EL (cell line): ENCODE measurements at places on chromosomes 7 and 10.

GRCh38 chr10:3720228-3721019 is 64.6 kb downstream of the KLF6 start:
- peak; percentile 51 for DNase-seq

- no peak for DNase-seq
These were observed 19.6 kb upstream of the GIMAP2 start for GRCh38 chr7:150665896-150666295.

GRCh38 chr7:69953136-69954067 is 355.1 kb downstream of the AUTS2 start:
- no peak for DNase-seq

DNA sequence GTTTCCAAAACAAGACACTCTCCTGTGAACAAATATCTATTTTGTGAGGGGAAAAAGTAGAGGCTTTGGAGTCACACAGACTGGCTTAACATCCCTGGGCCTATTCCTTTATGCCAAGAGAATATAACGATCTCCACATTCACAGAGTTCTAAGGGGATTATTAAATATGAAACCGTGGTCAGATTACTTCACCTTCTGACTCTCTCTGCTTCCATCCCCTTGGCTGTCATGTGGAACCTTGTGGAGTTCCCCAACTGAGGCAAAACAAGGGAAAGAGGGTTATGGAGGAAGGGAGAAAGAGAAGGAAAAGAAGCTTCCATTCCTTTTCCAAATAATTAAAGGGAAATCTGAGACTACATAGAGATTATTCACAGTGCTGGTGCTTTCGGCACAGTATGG is 55.5 kb upstream of the ATP6V0A4 start:
- DNase-seq = no peak

DNA sequence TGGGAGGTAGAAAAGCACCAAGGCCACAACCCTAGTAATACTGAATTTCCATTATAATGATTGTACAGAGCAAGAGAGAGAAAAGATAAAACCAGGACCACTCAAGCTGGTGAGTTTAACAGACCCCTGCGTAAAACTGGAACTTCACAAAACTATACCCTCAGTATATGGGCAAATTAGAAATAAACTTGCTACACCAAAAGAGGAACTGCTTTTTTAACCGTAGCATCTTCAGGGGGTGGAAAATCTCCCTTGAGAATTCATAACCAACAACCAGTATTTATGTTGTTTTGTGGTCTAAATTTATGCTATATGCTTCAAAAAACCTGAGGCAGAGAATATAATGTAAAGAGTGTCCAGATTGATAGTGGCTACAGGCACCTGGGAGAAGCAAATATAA is 171.2 kb downstream of the SGMS1 start:
- no peak for DNase-seq

DNA sequence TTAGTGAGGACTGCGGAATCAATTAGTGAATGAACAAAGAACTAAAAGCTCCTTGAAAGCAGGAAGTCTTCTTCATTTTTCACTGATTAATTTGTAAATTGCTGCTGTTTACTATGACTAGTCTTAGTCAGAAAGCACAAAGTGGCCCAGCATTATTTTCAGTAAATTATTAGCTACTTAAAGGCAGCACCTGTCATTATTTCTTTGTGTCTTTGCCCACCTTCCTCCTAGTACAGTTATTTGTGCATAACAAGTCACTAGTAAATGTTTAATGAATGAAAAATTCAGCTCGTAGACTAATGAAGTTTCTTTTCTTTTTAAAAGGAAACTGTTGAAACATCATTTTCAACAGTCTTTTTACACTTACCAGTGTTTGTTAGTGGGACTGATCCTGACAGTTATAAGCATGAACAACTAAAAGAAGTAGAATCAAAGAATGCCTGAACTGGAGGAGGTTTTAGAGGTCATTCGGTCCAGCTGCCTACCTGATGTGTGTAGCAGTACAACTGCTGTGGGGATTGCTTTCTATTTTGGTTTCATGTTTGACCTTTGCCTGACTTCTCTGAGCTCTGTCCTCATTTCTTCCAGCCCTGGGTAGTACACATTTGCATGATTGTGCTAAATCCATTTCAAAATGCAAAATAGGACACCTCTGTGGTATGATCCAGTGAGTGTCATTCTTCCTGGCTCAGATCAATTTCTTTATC is 140.0 kb upstream of the PHYHIPL start:
- DNase-seq = no peak

DNA sequence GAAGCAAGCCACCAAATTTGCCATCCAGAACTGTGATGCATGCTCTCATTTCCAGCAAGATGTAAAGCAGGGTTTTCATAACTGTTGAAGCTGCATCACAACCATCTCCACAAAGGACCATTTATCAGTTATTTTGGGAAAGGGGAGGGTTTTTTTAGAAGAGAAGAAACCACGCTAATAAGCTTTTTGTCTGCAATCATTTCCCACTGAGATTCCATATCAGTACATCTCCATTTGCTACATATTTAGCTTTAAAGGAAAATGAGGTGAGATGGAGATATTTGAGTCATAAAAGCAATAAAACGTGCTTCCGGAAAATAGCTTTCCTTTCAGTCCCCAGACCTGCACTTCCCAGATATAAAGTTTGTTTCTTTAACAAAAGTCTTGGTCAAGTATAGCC is 258.2 kb downstream of the FRMD4A start:
- peak; percentile 35 for DNase-seq

DNA sequence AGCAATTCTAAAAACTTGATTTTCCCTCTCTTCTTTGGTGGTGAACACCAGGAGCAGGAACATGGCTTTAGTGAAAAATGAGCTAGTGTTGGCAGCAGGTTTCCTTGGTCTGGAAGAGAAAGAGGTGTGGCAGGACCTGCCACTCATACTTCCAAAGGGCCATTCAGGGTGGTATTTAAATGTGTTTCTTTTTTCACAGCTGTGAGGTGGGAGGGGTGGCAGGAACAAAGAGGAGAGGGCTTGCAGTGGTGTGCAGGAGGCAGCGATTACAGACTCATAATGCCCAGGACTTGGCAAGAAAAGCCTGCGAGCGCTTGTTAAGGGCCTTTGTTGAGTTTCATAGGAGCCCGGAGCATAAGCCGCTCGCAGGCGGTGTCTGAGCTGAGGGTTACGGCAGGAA is 36.8 kb downstream of the WIPF3 start:
- DNase-seq = no peak

DNA sequence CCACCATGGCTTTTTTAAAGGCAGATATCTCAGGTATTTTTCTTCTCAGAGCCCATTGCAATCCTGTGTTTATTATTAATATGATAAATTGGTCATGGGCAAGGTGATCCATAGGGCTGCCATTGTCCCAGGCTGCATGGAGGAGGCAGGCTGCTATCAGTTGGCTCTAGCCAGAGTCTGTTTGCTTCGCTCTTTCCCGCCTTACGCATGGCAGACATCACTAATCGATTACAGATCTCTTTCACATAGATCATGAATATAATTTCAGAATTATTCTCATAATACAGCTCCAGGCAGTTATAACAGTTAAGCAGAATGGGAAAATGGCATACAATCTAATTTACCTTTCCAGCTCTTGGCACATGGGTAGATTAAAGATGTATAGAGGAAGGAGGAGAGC is 30.4 kb upstream of the HABP2 start:
- DNase-seq = no peak

GRCh38 chr7:22433710-22434460 is 66.1 kb downstream of the STEAP1B start:
- DNase-seq = peak; percentile 64

GRCh38 chr7:100141555-100141949 is 7.2 kb upstream of the LAMTOR4 start:
- DNase-seq = no peak

GRCh38 chr7:70016044-70016770 is 417.9 kb downstream of the AUTS2 start:
- DNase-seq = no peak

- DNase-seq = no peak
These were observed 28.9 kb downstream of the GNA12 start for GRCh38 chr7:2814946-2815874.

DNA sequence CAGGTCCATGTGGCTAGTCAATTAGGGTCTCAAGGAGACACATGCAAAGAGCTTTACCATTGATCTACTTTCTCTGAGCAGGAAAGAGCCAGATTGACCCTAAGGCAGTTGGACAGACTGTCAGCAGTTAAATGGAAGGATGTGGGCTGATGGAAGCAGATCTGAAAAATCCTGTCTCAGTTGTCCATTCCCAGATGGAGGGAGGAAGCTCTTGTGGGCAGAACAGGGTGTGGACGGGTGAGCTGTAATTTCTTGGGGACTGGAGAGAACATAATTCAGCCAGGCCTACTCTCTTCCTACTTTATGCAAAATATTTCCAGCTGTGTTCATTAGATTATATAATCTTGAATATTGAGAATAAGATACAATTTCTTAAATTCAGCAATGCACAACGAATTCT is 163.6 kb downstream of the GNAT3 start:
- no peak for DNase-seq

DNA sequence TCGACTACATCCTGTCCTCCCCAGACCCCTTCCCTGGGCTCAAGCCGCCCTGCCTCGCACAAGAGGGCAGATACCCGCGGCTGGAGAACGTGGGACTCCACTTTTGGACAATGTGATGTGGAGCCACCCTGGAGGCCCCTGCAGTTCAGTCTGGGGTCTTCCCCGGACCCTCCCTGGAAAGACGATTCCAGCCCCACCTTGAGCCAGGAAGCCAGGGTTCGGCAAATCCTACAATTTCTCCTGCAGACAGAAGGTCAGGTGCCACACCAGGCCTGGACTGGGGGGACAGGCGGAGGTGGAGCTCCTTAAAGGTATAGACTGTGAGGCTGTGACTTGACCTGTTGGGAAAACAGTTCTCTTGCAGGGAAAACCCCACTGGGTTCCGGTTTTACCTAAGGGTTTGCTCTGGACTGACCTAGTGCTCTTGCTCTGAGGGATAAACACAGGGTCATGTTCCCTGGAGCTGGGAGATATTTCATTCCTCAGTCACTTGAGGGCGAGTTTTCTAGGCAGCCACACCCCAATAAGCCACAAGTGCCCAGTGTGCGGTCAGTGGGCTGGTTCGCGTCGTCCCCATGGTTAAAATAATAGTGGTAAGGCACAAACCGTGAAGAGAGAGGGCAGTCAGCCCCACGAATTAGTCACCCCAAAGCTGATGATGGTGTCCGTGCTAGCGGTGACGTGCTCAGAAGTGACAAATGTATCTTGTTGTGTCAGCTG is 1.6 kb downstream of the FOXL3 start:
- no peak for DNase-seq

- DNase-seq = peak; percentile 13
These were observed 73.7 kb downstream of the TYW1B start for GRCh38 chr7:72754312-72754711.

GRCh38 chr7:633381-634018 is 93.0 kb upstream of the DNAAF5 start:
- no peak for DNase-seq

GRCh38 chr7:153084278-153084677 is 324.7 kb downstream of the ACTR3B start:
- no peak for DNase-seq

GRCh38 chr10:117965984-117966383 is 80.8 kb downstream of the RAB11FIP2 start:
- DNase-seq = no peak

DNA sequence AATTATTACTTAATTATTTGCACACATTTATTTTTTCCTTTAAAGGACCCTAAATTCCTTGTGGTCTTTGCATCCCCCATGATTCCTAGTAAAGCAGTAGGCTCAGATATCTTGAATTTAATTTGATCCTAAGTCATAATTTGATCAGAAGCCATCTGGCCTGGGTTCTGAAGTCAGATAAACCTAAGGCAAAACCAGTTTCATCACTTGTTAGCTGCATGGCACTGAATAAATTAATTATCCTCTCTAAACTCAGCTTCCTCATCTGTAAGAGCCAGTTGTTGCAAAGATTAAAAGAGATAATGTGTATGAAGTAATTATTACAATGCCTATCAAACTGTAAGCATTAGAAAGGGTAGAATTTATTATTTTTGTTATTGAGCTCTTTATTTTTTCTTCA is 293.1 kb downstream of the GRM8 start:
- DNase-seq = no peak

DNA sequence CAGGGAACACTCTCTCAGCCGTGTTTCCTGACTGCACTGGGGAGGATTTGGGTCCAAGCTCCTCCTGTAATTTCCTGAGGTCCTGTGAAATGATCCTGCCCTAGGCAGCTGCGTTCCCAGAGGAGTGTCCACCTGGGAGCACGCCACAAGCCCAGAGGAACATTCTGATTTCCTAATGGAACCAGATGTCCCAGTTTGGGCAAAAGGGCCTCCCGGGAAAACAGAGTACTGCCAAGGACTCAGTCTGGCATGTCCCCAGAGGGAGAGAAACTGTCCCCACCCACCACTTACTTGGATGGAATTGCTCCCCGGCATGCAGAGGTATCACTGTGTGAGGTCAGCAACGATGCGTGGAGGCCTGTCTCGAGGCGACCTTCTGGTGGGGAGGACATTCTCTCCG is 34.5 kb downstream of the ASB13 start:
- no peak for DNase-seq

- no peak for DNase-seq
These were observed 16.0 kb downstream of the EGFR start for GRCh38 chr7:55034776-55035175.

GRCh38 chr10:56181607-56182006 is 179.5 kb downstream of the ZWINT start:
- DNase-seq = no peak
